Endothelial cell (in vitro differentiated cells): ENCODE measurements at places on chromosomes 2 and 18. TPM values are rescaled to one million over a fixed set of nuclear protein-coding genes. Genes with fewer than 3 reads are reported as not detected.

- no peak for DNase-seq
- no peak overlapping the region for H3K27ac ChIP-seq
- peaks cover 26% of the 10 kb centered on the region for H3K36me3 ChIP-seq
- H3K4me1 ChIP-seq: no peaks in the 10 kb centered on the region
Observed at GRCh38 chr2:6946722-6947121, 29.5 kb downstream of the RNF144A start.

SERPINB11 gene
- total RNA-seq: not detected

DNA sequence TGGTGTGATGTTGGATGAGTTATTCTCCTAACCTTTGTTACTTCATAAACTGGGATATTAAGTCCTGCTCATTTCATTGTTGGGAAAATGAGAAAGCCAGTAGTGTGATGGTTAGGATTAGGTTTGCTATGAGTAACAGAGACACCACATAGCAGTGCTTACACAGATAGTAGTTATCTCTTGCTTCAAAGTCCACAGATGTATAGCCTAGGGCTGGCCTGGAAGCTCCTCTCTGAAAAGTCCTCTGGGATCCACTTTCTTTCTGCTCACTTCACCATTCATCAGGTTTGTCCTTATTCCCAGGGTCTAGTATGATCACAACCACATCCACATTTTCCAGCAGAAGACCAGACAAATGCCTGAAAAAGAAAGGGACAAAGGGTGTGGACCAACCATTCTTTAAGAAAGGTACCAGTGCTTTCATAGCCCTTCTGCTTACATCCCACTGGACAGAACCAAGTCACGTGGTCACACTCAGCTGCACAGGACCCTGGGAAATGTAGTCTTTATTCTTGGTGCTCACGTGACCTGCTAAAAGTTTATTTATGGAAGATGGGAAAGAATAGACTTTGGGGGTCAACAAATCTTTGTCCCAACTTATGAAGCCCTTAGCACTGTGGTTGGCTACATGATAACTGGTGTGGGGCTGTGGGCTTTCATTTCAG, 108.9 kb downstream of the INSIG2 start:
- DNase-seq: no peak
- H3K27me3 ChIP-seq: no peaks in the 10 kb centered on the region
- no peaks in the 10 kb centered on the region for H3K4me1 ChIP-seq

CHMP1B gene
- 38.5 TPM for total RNA-seq

IL36G gene
- total RNA-seq: not detected

UGT1A3 gene
- total RNA-seq: not detected
